ENCODE measurements at places on chromosomes 2 and 18.

DNA sequence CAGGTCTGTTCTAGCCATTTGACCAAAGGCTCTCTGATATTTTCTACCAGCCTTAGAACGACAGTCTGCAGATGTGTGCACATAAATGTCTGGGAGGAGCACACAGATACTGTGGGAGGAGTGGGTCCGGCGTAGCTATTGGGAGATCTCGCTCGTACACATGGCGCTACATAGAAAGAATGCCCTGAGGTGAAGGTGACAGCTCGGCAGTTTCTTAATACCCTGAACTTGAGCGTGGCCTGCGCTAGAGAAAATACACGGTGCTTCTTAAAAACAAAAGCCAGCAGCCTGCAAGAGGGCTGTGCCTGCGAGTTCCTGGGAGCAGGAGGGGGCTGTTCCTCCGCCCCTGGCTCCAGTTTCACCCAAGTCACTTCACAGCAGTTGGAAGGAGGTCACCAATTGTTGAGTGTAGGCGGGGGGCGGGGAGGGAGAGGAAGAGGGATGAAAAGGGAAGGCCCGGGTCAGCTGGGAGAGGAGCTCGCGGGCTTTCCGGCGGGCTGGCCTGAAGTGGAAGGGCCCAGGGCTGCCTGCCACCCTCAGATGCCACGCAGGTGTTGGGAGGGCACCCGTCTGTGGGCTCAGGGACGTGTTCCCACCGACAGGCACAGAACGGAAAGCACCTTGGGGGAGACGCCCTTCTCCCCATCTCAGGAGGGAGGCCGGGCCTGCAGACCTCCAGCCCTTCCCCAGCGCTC, 124.7 kb upstream of the ZNF516 start:
- DNase-seq, result no peak

DNA sequence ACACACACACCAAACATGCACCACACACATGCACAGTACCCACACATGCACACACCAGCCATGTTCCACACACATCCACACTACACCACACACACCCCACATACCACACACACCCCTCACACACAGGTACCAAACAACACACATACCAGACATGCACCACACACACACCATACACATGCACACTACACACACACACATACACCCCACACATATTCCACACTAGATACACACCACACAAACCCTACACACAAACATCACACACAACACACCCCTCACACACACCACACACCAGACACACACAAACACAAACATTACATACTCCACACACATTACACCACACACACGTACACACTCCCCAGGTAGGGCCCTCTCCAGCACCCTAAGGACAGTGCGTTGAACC, 51.2 kb downstream of the TRABD2A start:
- DNase-seq, result no peak

GRCh38 chr18:54880395-54881105, 52.3 kb downstream of the RAB27B start:
- DNase-seq, result no peak

GRCh38 chr2:160756481-160756880, 262.9 kb upstream of the RBMS1 start:
- no peak for DNase-seq

- DNase-seq, result no peak
Observed at GRCh38 chr18:22613788-22614187, 196.1 kb upstream of the CTAGE1 start.

GRCh38 chr2:53353135-53354114, 414.2 kb upstream of the CHAC2 start:
- no peak for DNase-seq

DNA sequence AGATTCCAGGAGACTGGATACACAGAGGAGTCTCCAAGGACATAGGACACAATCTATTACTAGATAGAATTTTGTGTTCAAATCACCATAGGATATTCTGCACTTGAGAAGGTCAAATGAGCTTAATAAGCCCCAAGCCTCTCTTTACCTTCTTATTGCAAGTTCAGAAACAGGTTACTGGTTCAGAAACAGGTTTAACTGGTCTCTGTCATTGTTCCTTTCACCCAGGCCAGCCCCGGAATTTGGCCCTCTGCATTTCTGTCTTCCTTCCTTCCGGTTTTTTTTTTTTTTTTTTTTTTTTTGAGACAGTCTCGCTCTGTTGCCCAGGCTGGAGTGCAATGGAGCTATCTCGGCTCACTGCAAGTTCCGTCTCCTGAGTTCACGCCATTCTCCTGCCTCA, 700.2 kb downstream of the EPHA4 start:
- no peak for DNase-seq

DNA sequence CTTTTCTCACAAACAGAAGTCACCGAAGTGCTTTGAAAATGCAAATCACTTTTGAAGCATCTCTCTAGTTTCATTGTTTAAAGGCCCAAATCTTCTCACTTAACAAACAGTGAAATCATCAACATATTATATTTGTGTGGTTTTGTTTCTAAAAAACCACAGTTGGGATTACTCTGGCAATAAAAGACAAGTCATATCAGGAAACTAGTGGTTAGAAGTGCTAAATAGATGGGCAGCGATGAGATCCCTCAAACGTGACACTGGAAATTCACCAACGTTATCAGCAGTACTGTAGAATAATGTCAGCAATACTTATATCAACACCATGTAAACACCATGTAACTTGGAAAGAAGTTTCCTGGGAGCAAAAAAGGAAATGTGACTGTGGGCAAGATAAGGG, 893.5 kb downstream of the SUCLG1 start:
- DNase-seq, result no peak

DNA sequence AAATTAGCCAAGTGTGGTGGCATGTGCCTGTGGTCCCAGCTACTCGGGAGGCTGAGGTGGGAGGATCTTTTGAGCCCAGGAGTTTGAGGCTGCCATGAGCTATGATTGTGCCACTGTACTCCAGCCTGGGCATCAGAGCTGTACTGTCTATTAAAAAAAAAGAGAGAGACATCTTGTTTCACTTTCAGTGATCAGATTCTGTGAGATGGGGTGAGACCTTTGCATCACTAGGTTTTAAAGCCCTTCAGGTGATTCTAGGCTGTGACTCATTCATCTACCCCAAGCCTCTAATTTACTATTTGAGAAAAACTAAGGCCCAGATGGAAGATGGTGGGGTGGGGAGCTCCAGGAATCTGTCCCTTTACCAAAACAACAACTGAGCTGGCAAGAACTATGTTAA, 7.1 kb downstream of the C2orf92 start:
- no peak for DNase-seq

GRCh38 chr2:220491670-220492069, 864.2 kb downstream of the SLC4A3 start:
- no peak for DNase-seq

DNA sequence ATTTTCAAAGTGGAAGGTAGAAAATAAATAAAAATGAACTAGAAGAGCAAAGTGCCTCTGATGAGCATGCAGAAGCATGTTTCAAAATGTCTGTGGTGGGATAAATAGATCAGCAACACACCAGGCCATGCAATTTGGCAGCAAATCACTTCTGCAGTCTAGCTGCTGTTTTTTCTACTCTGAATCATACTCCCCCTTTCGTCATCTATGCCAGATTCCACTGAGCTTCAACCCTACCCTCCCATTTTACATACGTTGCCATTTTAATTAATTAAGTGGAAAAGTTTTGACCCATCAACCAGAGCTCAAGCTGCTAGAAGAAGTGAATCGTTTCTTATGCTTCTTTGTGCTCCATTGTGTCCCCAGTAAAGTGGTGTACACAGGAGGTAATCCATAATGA, 79.3 kb downstream of the NRXN1 start:
- no peak for DNase-seq

- peak; percentile 37 for DNase-seq
Observed at GRCh38 chr2:70115646-70116442, 28.6 kb downstream of the PCBP1 start.

- no peak for DNase-seq
Observed at GRCh38 chr18:50581517-50581916, 21.6 kb downstream of the MAPK4 start.

- DNase-seq, result no peak
Observed at GRCh38 chr2:156470975-156471583, 34.9 kb downstream of the GPD2 start.

DNA sequence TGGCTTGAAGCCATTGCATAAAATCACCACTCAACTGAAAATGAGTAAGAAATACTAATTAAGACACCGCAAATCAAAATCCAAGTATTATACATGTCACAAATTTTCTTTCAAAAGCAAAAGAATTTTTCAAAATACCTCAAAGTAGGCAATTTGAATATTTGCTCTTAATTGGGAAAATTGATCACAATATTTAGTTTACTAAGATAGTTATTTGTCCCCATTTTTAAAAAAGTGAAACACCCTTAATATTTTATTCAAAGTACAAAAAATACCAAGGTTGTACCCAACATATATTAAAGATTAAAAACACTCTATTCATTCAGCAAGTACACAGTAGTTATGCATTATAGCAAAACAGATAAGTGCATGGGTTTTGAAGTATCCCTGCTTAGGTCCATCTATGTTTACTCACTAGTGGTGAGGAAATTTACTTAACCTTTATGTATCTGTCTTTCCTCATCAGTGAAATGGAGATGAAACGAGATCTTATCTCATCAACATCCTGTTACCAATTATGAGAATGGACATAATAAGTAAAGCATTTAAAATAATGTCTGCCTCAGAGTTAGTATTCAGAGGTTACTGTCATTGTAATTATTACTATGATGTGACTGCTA, 35.1 kb downstream of the VPS54 start:
- DNase-seq, result no peak

DNA sequence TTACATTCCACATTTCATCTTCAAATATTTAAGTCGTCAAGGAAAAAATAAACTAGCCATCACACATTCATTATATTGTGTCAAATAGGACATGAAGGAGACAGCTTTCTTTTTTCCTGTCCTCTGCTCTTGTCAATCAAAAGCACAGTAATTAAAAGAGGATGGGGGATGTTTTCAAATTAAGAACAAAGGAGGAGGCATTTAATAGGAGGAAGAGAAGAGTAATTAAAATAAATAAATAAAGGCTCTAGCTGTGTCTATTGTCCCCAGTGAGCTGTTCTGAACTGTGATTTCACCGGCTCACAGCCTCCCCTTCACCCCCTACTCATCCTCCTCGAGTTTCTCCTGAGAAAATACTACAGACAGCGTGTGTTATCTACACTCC, 1377.1 kb upstream of the PIK3C3 start:
- DNase-seq, result no peak

DNA sequence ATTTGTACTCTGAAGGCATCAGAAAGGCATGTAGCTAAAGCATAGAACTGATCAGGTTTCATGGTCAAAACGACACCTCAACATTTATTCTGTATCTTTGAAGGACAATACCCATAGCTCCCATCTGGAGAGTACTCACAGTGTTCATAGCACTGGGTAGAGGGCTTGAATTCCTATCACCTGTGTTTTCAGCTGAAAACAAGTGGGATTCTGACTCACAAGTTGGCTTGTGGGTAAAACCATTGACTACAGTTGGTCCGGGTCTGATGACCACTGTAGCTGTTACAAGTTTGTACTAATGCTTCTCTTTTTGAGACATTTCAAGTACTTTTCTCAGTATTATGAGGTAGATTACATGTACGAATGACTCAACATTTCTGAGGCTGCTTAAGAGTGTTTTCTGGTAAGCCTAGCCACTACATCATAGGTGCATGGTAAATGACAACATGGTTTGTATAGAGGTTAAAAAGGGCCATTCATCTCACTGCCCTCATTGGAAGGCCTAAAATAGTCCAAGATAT, 68.6 kb upstream of the PELI1 start:
- DNase-seq, result peak; percentile 58

GRCh38 chr2:72745679-72746368, 80.0 kb downstream of the EXOC6B start:
- DNase-seq, result no peak

DNA sequence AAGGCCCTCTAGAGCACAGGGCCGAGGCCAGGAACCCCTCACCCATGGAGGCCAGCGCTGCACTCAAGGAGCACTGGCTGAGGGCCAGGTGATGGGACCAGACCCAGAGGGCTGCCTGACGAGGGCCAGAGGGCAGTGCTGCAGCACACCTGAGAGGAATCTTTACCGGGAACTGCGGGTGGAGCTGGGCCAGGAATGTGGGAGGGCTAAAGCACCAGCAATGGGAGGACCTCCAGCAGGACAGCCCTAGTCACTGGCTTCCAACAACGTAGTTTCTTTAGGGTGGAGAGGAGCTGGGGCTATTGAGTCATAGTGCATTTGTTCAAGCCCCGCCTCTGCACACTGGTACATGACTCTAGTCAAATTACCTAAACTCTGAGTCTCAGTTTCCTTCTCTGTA, 143.4 kb downstream of the TMEM17 start:
- no peak for DNase-seq

DNA sequence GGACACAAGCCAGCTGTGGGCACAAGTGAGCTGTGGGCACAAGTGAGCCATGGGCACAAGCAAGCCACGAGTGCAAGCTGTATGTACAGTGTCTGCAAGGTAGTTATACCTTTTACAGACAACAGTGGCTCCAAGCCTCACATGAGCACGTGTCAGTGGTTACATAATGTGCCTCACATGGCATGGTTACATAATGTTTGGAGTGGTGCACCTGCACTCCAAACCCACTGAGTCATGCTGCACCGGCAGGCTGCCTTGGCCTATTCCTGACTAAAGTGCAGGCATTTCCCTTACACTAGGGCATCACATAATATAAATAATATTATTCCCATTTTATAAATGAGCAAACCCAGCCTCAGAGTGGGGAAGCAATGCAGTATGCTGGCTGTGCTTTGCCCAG, 62.6 kb downstream of the MARCO start:
- DNase-seq, result no peak

DNA sequence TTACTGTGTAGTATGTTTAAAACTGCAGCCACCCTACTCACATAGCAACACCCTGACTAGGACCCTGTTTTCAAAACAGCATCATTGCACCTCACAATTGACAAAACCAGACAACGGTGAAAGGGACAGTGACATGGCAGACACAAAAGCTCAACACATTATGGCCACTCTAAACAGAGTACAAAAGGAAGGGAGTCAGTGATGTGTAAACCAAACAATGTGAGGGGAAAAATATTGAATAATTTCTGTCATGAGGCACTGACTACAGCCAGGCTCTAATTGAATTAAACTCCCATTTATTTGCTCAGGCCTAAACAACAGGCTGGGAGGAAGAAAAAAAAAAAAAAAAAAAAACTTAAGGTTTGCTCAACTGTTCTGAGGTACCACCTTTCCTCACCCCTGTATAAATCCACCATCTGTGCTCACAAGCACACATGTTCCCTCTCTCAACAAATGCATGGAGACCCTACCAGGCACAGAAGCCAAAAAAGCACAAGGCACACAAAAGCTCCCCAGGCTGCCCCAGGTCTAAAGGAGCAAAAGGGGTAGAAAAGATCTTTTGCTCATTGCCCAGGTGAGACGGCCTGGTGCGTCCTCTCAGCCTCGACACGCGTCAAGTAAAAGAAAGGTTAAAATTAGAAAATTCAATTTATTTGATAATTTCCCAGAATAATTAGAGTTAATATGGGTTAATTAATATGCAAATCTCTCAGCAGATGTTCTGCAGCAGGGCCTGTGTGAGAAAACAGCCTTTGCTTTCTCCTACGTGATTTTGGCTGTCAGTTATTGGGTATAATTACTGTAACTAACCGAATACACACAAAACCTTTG, 80.9 kb downstream of the ZEB2 start:
- DNase-seq, result no peak

Measured in activated CD8-positive, alpha-beta T cell treated with anti-CD3 and anti-CD28 coated beads, Interleukin-2, amount 10 ng/mL, durations not matched to agents 7 days and 5 days (primary cell).